HTR-8/SVneo (cell line): ENCODE measurements at places on chromosomes 7 and 10.

GRCh38 chr10:126893841-126894240 lies 11.4 kb upstream of the DOCK1 start:
- no peak for DNase-seq

DNA sequence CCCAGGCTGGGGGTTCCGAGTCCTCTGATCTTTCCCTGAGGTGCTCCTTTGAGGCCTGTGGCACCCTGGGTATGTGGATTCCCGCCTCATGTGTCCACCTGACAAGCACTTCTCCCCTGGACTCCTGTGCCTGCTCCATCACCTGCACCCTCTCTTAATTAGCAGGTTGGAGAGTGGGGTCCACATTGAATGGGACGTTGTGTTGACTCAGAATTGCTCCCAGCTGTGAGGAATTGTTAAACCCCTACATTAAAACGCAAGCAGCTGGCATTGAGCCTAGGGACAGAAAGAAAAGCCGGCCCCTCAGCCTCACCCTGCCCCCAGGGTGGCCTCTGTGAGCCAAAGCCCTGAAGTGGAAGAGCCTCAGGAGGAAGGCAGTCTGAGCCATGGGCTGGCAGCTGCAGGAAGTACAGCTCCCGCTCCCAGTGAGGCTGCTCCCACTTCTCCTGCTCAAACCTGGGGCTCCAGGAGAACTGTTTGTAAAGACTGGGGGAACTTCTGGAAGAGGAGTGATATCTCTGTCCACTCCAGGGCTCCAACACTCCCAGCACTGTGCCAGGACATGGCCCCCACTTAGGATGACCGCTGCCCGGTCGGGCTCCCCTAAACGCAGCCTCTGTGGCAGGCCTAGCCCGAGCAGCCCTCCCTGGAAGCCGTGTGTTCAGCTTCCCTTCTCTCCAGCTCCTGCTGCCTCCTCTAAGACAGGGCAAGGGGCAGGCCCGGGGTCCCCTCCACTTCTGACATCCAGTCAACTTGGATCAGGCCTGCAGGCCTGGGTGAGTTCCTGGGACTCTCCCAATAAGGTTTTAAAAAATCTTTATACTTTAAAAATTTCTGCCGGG lies 1.8 kb upstream of the OPN4 start:
- DNase-seq: no peak

GRCh38 chr10:60123172-60123571 lies 216.8 kb upstream of the CCDC6 start:
- no peak for DNase-seq

DNA sequence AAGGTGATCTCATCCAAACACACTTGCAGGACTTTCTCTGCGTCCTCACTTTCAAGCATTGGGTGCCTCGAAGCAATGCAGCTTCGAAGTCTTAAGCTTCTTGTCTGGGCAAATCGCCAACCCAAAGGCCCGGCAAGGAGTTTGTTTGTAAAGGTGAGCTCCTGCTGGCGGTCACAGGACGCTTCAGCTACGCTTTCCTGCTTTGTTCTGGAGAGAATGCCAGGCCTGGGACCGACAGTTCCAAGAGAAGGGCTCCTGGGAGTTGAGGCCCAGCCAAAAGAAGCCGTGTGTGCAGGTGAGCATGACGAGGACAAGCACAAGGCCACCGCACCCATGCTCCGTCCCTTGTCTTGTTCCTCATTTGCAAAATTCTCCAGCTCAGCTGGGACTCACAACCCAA lies 106.6 kb upstream of the DOCK1 start:
- no peak for DNase-seq

- no peak for DNase-seq
Observed at GRCh38 chr10:61705022-61705613, 42.4 kb downstream of the CABCOCO1 start.

- no peak for DNase-seq
Observed at GRCh38 chr7:23472556-23472955, 2.3 kb upstream of the IGF2BP3 start.

DNA sequence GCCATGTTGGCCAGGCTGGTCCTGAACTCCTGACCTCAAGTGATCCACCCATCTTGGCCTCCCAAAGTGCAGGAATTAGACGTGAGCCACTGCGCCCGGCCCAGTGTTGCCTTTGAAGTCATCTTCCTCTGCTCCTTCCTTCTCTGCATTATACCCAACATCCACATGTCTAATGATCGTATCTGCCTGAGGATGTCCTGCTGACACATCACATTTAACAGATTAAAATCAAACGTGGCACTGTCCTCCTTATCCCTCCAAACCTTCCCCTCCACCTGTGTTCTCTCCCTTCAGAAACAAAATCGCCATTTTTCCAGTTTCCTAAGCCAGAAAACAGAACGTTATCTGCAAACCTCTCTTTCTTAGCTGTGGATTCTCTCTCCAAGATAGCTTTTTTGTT lies 8.4 kb upstream of the SDK1 start:
- DNase-seq: no peak

- no peak for DNase-seq
Observed at GRCh38 chr7:147896121-147896520, 694.4 kb upstream of the C7orf33 start.

DNA sequence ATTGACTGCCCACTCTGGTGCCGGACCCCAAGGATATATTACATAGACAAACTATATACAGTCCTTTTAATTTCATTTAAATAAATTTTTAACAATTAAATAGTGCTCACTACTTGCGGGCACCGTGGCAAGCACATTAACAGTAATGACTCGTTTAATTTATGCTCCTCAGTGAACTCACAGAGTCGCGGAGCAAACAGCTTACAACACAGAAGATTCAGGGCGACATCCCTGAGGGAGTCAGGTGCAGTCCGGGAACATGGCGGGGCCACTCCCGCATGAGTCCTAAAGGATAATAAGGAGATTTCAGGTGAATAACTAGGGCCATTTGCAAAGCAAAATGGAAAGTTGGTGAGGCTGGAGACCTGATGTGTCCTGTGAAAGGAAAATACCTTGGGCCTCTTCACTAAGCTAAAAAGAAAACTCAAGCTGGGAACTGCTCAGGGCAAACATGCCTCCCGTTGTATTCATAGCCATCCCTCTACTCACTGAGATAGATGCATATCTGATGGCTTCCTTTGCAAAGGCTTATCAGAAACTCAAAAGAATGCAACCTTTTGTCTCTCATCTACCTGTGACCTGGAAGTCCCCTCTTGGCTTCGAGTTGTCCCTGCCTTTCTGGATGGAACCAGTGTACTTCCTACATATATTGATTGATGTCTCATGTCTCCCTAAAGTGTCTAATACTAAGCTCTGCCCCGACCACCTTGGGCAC lies 125.6 kb downstream of the KLF6 start:
- DNase-seq: no peak

GRCh38 chr7:36036590-36036989 lies 116.5 kb upstream of the EEPD1 start:
- no peak for DNase-seq

DNA sequence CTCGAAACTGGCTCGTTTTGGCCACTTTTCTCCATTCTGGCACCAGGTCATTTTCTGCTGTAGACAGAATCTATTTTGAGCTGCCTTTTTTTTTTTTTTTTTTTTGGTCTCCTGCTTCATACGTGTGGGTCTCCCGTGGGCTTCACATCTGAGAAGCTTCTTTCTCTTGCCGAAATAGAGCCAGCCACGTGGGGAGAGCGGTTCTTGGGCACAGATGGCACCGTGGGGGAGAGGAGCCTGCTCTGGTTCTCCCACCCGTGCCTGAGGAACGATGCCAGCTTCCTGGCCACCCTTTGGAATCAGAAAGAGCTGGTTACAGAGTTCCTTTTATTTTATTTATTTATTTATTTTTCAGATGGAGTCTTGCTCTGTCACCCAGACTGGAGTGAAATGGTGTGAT lies 48.7 kb upstream of the OCM2 start:
- no peak for DNase-seq

DNA sequence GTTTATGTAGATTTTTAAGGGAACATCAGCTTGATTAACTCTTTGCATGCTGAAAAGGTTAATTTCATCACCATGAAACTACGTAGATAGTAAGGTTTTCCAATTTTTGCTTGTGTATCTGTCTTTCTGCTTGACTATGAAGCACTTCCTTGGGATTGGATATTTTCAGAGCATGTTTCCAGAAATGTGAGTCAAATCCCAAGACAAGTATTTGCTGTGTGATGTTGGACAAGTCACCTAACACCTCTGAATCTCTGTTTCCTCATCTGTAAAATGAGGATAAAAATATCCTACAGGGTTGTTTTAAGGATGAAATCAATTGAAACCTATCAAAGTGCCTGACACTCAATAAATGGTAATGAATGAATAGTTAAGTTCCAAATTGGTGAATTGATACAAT lies 42.4 kb downstream of the ANK3 start:
- no peak for DNase-seq

- DNase-seq: no peak
Observed at GRCh38 chr10:102020938-102021337, 35.0 kb downstream of the ARMH3 start.

GRCh38 chr10:59397961-59398360 lies 35.6 kb upstream of the FAM13C start:
- no peak for DNase-seq

- DNase-seq: no peak
Observed at GRCh38 chr7:49093218-49093617, 168.9 kb downstream of the CDC14C start.

- no peak for DNase-seq
Observed at GRCh38 chr10:117552701-117553141, 10.2 kb downstream of the EMX2 start.

DNA sequence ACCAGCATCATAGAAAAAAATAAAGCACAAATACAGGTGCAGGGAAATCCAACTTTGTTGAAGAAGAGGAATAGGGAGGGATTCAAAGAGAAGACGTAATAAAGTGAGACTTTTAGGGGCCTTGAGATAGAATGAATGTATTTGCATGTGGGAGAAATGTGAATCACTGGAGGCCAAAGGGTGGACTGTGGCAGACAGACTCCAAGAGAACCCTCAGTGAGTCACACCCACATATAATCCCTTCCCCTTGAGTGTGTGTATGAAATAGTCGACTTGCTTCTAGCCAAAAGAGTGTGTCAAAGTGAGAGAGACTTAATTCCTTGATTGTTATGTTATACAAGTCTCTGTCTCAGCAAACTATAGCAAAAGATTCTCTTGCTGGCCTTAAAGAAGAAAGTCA lies 101.3 kb upstream of the GHITM start:
- DNase-seq: no peak

DNA sequence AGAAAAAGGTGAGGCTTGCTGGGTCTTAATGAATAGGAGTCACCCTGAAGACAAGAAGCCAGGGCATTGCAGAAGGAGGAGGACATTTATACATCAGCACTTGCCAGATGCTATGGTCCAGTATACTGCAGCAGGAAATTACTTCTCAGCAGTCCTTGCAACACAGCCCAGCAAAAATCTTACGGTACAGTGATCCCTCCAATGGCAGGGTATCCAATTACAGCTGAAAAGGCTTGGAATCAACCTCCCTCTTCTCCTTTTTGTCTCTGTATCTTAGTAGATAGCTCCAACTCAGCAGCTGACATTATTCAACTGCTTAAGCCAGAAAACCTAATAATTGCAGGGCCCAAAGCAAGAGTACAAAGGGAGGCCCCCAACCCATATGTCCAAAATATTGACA lies 128.3 kb upstream of the COBL start:
- DNase-seq: no peak

DNA sequence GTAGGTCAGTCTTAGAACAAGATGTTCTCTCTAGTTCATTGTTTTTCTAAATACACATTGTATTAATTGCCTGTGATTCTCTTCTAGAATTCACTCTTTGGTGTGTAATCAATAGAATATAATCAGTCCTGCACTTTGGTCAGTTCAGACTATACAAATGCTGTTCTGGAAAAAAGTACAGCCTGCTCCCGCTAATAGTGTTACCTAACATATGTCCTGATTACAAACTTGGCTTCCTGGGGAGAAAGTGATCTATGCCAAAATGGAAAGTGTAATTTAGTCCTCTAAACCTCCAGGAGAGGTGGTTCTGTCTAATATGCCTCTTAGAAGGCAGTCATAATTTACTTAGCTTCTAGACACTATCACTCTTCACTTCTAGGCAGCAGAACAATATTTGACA lies 215.5 kb downstream of the SEMA3D start:
- no peak for DNase-seq

- no peak for DNase-seq
Observed at GRCh38 chr7:142827951-142828500, 26.9 kb upstream of the EPHB6 start.

- peak; percentile 77 for DNase-seq
Observed at GRCh38 chr10:95374597-95375209, 83.9 kb upstream of the PDLIM1 start.

GRCh38 chr7:81264116-81264515 lies 345.3 kb upstream of the SEMA3C start:
- no peak for DNase-seq

GRCh38 chr10:30804478-30805055 lies 175.0 kb upstream of the LYZL2 start:
- no peak for DNase-seq

GRCh38 chr7:133776266-133776665 lies 350.9 kb upstream of the LRGUK start:
- no peak for DNase-seq
